COR-L47 (cell line): ENCODE measurements at places on chromosomes 1 and 21.

GRCh38 chr1:51973587-51974474 lies 16.7 kb downstream of the RAB3B start:
- peak; percentile 28 for DNase-seq

DNA sequence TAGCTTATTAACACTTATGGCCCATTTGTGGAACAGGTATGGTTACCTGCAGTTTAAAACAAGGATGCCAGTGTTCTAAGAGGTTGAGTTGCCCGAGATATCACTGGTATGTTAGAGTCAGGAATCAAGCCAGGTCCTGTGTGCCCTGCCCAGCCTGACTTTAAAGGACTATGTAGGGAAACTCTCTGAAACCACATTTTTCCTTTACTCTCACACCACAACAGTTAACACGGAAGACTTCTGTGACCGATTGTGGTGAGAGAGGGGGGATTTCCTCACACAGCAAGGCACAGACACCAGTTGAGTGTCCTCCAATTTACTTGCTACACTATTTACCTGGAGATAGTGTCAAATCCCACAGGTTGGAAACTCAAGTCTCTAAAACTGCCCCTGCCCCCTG lies 47.8 kb downstream of the UCK2 start:
- no peak for DNase-seq

- DNase-seq = no peak
These were observed 1.6 kb upstream of the LEFTY1 start for GRCh38 chr1:225890346-225891228.

DNA sequence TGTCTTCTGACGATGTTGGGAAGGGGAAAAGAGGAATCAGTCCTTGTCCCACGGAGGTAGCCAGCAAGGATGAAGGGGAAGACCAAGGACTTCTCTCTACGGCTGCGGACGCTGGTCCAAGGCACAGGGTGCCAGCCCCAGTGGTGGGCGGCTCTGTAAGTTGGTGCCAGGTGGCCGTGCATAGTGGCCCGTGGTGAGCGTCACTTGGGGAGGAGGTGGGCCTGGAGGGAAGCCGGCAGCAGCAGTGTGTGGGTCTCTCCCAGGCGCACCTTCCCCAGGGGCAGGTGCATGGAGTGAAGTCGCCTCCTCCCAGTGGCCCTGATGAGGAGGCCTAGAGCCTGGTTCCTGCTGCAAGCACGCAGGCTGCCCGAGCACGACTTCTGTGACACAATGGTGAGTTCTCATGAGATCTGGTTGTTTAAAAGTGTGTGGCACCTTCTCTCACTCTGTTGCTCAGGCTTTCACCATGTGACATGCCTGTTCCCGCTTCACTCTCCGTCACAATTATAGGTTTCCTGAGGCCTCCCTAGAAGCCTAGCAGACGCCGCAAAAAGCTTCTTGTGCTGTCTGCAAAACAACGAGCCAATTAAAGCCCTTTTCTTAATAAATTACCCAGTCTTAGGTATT lies 43.6 kb upstream of the TIAM1 start:
- no peak for DNase-seq

GRCh38 chr1:101064697-101065096 lies 39.1 kb upstream of the DPH5 start:
- no peak for DNase-seq

DNA sequence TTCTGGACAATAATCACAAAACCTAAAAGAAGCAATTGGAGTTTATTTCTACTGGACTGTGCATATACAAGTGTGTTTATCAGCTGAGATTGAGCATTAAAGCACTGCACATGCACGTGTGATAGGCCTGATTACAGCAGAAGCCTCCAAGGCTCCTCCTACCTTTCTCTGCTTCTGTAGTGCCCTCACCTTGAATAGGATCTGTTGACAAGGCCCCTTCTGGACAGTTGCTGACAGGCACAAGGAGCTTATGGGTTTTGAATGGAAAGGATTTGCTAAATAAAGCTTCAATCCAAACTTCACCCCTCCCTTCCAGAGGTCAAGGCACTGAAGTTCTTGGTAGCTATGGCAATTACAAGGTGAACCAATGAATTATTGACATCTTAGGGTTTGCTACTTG lies 7.9 kb upstream of the SGIP1 start:
- no peak for DNase-seq

DNA sequence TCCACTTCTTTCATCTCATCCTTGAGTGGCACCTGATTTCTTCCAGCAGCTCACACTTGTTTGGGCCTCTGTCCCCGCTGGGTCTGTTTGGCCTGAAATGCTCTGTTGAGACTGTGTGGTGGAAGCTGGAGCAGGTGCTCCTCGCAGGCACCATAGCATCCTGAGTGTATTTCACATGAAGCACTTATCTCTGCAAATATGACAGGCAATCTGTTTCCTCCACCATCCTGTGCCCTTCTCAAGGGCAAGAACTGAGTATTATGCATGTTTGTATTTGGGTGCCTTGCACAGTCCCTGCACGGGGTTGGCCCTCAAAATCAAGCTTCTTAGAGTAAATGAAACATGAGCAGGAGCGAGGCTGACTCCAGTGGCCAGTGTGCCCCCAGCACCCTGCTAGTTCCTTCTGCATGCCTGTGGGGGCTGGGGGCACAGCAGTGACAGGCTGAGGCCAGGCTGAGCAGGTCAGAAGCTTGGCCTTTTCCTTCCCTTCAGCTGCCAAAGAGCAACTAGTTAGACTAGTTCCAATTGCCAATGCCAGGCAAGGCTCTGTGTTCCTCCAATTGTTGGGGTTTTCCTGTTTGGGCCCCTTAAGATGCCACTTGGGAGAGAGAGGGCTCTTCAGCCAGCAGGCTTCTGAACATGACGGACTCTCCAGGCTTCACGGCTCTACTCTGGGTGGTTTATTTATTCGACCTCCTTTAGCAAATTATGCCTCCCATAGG lies 129.6 kb upstream of the ATP1A1 start:
- DNase-seq = no peak
